ENCODE measurements at places on chromosomes 2 and 18.

GRCh38 chr2:232567721-232568120 is 17.2 kb downstream of the EIF4E2 start:
- no peak for DNase-seq

- peak; percentile 5 for DNase-seq
Observed at GRCh38 chr2:160085662-160086061, 23.2 kb upstream of the PLA2R1 start.

DNA sequence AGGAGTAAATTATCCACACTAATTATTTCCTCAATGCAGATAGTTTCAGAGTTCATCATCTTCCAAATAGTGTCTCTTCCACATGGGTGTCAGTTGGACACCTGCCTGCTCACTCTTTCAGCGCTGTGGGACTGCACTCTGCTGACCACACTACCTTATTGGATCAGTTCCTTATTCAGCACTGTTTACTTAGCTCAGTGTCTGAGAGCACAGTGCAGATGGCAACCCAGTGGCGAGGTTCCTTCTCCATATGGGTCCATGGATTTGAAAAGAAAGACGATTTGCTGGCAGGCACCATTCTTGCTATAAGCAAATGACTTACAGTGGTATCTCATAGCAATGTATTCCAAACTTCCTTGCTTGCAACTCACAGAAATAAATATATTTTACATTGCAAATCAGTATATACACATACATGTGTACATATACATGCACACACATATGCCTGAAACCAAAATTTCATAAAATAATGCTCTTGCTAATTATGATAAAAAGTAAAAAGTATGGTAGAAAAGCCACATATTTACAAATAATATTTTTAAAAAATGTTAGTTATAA is 354.8 kb downstream of the INSIG2 start:
- DNase-seq: peak; percentile 73

DNA sequence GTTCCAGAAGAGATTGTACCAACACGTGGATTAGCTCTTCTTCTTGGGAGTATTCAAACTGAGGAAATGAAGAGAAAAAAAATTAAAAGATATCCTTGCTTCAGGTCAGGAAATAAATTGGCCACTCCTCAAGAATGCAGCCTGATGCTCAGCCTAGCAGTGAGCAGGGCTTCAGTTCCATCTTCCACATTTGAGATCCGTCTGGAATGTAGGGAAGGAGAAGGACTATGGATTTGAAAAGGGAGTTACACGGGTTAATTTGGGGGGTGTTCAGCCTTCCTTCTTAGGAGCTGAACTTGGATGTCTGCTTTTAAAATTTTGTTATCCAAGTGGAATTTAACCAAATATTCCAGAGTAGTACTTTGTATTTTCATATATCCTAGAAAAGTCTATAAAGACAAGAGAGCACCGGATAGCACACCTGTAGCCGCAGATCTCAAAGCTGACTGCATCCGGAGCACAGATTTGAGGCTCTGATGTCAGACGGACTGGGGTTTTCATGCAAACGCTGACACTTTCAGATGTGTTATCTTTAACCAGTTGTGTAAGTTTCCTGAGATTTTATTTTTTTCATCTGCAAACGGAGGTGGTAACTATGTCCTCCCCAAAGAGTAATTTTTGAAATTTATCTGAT is 99.3 kb downstream of the COPS8 start:
- no peak for DNase-seq

DNA sequence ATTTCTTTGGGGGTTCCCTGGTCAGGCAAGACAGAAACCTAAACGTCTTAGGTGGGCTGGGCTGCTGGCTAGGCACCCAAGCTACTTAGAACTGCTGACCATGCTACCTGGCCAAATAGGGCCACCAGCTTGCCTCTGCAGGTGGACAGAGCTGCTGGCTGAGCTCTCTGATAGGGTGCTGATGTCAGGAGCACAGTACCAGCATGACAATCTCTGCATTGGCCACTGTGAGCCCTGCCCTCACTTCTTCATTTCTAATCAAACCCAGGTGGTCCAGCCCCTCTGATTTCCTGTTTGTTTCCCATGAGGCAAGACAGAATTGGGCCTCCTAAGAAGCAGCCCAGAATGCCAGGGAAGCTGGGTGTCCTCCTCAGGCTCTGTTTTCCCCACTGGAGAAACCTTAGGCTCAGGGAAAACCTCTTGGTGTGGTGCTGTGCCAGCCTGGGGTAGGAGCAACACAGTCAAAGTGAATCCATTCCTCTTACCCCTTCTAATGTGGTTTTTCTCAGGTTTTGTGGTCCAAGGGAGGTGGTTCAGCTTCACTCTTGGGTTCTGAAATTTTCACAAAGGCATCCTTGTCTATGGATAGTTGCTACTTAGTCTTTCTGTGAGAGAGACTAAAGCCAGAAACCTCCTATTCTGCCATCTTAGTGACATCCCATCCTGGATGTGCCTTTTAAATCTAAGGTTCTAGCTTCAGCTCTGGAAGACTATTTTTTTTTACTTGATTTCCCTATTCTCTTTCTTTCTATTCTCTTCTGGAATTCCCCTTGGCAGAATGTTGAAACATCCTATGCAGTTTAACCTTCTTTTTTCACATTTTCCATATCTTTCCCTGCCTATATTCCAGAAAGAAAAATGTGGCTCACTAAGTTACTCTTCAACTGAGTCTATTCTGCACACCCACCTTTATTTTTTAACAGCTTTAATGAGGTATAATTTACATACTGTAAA is 15.2 kb downstream of the SP100 start:
- DNase-seq: no peak

DNA sequence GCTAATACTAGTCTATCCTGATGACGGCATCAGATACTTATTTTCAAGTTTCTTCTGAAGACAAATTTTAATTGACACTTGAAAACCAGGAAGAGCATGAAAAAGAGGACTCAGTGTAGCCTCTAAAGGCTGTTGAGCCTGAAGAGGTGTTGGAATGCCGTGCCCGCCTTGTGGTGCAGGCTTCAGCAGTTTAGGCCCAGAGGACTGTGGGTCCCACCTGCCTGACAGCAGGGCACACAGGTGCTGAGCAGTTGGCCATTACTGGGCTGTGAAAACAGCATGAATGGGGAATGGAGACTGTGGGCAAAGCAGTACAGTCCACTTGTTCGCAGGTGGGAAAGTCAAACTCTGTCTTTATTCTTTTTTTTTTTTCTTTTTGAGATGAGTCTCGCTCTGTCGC is 49.8 kb upstream of the THOC1 start:
- DNase-seq: no peak

GRCh38 chr2:84676295-84676694 is 160.0 kb downstream of the DNAH6 start:
- DNase-seq: no peak

GRCh38 chr2:32474381-32474780 is 117.6 kb downstream of the BIRC6 start:
- DNase-seq: no peak

DNA sequence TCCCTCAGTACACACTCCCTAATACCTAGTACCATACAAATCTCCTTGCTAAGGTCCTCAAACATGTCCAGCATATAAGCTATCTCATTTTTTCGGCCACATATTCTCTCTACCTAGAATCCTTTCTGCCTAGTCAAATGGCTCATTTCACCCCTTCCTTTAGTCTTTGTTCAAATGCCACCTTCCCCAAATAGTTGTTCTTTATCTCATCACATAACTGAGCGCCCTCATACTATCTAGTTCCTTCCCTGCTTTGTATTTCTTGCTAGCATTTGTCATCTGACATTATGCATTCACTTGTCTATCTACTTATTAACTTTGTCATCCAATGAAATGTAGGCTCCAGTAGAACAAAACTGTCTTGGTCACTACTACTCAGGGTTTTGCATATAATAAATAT is 35.5 kb downstream of the RPRD1A start:
- DNase-seq: no peak
